CD4-positive, alpha-beta T cell treated with Interferon alpha-2 for 1 hour (primary cell): ENCODE measurements at places on chromosomes 2 and 18.

DNA sequence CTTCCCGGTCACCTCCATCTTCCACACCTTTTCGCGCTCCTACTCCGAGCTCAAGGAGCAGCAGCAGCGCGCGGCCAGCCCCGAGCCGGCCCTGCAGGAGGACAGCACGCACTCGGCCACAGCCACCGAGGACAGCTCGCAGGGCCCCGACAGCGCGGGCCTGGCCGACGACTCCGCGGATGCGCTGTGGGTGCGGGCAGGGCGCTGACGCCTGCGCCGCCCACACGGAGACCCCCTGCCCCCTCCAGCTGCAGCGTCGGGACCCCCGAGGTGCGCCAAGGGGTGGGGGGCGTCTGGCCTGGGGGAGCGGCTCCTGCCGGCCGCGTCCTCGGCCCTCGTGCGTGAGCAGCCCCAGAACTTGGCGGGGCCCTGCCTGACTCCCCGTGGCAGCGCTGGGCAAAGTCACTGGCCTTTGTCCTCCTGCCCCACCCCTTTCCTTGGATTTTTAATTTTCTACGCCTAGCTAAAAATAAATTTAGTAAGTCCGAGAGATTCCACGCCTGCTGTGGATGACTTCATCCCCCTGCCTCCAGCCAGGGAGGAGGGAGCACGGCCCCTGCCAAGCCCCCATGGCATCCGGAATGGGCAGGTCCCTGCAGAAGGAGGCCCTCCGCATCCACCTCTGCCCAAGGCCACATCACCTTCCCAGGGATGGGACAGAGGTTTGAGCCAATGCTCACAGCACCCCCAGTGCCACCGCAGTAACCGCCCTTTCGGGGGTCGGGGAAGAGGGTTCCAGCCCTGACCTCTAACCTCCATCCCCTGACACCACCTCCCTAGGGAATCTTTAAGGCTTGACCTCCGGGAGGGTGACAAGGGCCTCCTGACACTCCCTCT lies 51.6 kb downstream of the SLC66A2 start:
- no peak for DNase-seq

- DNase-seq = no peak
Measured at GRCh38 chr2:25268139-25268538, 73.6 kb downstream of the DNMT3A start.

GRCh38 chr18:23337599-23338444 lies 115.3 kb upstream of the RIOK3 start:
- DNase-seq = no peak

- DNase-seq = no peak
Measured at GRCh38 chr2:177984749-177985148, 87.8 kb downstream of the PDE11A start.

GRCh38 chr2:75033516-75033915 lies 75.1 kb downstream of the POLE4 start:
- no peak for DNase-seq

DNA sequence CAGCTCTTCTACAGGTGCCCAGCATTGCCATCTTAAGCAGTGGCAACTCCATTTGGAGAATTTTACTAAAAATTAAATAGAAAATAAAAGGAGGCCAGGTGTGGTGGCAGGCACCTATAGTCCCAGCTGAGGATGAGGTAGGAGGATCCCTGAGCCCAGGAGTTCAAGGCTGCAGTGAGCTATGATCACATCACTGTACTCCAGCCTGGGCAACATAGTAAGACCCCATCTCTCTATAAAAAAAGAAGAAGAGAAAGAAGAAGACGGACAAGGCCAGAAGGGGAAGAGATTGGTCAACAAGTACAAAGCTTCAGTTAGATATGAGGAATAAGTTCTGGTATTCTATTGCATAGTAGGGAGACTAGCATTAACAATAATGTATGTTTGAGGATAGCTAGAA lies 21.7 kb upstream of the HNRNPA3 start:
- no peak for DNase-seq

GRCh38 chr2:134773759-134774742 lies 55.3 kb upstream of the TMEM163 start:
- DNase-seq = no peak

DNA sequence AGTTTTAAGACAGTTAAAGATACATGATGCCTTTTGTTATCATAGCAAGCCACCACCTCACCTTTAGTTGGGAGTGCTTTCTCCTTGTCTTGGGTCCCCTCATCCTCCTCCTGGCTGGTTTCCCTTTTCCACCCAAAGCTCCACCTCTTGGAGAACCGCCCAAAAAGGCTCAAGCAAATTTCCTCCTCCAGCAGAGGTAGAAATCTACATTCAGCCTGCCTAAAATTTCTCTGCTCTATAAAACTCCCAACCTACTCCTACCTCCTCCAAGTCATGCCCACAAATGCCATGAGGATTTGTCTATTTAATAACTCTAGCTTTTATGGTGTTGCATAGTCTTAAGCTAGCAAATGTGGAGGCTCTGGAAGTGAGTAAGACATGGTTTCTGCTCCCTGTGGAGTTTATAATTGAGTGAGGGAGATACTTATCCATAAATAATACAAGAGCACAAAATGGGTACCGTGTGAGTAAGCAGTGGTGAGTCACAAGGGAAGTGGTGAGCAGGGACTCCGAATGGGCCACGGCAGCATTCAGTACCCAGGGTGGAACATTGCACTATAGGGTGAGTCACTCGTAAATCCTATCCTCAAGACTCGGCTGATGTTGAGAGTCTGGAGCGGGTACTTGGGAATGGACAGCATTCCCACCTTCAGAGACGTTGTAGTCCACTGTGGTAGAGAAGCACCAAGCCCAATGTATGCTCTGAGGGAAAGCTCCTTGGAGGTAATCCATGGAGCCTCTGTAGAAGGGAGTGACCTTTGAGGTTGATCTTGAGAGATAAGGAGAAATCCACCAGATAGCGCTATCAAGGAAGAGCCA lies 146.3 kb downstream of the RTN4 start:
- DNase-seq = peak; percentile 53

GRCh38 chr2:179837408-179837807 lies 24.0 kb downstream of the ZNF385B start:
- DNase-seq = no peak

- DNase-seq = no peak
Measured at GRCh38 chr2:226963528-226963927, 127.7 kb downstream of the RHBDD1 start.

DNA sequence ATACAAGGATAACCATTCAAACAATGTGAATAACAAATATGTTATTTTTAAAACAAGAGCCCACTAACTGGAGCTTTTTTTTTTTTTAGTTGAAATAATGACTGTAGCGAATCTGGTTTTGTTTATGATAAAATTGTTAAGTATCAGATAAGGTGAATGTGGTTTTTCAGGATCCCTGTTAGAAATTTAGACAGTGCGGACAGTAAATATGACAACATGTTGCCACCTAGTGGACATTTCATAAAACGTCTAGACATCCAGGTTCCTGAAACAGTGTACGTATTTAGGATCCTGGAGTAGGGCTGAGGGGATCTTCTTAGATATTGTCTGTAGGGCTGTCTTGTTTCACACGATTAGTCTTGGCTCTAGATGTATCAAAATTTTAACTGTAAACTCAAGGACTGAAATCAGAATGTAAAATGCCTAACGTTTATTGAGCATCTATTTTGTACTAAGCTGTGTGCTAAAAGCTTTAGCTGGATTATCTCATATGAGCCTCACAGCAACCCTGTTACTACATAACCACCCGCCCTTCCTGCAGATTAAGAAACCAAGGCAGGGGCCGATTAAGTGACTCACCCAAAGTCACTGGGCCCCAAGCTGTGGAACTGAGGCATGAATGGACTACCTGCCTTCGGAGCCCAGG lies 23.9 kb upstream of the CCDC68 start:
- DNase-seq = peak; percentile 54

- DNase-seq = no peak
Measured at GRCh38 chr2:207984765-207985480, 40.4 kb downstream of the PLEKHM3 start.

DNA sequence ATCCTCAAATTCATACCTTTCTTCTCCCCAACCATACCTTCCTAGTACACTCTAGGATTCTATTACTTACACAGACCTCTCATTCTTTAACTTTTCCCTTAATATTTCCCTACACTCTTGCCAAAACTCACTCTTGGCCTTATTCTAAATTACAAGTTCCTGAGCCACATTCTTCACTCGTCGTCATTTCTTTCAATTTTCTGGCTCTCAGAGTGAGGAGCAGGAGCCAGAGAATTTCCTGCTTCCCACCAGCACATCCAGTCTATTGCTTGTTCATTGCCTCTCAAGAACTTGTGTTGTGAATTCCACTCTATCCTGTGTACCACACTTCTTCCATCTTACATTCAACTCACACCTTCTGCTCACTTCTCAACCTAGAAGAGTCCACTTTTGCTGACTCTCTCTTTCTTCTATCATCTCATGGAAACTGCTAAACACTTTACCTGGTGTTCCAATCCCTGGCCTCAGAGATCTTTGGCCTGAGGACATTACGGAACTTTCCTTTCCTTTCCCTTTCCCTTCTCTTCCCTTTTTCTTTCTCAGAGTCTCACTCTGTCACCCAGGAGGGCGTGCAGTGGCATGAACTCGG lies 171.6 kb downstream of the PLCL1 start:
- no peak for DNase-seq

GRCh38 chr2:110157153-110157793 lies 41.7 kb upstream of the MALL start:
- no peak for DNase-seq

DNA sequence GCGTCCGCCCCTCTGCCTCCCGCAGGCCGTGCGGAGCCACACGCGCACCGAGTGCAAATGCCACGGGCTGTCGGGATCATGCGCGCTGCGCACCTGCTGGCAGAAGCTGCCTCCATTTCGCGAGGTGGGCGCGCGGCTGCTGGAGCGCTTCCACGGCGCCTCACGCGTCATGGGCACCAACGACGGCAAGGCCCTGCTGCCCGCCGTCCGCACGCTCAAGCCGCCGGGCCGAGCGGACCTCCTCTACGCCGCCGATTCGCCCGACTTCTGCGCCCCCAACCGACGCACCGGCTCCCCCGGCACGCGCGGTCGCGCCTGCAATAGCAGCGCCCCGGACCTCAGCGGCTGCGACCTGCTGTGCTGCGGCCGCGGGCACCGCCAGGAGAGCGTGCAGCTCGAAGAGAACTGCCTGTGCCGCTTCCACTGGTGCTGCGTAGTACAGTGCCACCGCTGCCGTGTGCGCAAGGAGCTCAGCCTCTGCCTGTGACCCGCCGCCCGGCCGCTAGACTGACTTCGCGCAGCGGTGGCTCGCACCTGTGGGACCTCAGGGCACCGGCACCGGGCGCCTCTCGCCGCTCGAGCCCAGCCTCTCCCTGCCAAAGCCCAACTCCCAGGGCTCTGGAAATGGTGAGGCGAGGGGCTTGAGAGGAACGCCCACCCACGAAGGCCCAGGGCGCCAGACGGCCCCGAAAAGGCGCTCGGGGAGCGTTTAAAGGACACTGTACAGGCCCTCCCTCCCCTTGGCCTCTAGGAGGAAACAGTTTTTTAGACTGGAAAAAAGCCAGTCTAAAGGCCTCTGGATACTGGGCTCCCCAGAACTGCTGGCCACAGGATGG lies 7.1 kb upstream of the WNT10A start:
- no peak for DNase-seq

- DNase-seq = no peak
Measured at GRCh38 chr2:216737676-216738075, 42.3 kb upstream of the IGFBP5 start.

DNA sequence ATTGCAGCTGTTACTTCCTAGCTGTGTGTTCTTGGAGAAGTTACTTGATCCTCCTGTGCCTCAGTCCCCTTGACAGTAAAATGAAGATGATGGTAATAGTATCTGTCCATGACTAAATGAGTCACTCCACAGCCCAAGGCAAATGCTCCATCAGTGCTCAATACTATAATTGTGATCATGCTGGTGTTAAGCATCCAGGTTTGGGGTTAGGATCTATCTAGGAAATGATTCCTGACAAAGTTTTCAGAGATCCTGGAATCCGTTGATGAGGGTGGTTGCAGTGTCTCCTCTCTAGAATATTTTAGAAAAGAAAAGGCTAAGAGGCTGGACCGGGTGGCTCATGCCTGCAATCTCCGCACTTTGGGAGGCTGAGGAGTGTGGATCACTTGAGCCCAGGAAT lies 2.7 kb upstream of the PRELID3A start:
- DNase-seq = no peak

DNA sequence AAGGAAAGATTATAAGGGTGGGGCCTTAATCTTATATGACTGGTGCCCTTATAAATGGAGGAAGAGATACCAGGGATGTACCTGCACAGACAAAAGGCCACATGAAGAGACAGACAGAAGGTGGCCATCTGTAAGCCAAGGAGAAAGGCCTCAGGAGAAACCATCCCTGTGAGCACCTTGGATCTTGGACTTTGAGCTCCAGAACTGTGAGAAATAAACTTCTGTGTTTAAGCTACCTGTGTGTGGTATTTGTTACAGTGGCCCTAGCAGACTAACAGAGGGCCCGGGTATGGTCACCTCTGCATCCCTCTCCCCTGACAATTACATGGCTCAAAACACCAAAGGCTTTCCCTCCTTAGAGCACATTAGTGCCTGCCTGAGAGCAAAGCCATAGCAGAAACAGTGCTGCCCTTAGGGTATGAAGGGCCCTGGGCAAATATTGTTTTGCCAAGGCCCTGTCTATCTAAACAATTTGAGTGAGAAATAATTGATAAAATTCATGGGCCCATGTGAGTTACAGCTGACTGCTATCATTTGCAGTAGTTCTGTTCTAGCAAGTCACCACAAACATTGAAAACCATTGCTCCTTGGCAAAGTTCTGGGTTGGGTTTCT lies 109.3 kb upstream of the MYCN start:
- no peak for DNase-seq

DNA sequence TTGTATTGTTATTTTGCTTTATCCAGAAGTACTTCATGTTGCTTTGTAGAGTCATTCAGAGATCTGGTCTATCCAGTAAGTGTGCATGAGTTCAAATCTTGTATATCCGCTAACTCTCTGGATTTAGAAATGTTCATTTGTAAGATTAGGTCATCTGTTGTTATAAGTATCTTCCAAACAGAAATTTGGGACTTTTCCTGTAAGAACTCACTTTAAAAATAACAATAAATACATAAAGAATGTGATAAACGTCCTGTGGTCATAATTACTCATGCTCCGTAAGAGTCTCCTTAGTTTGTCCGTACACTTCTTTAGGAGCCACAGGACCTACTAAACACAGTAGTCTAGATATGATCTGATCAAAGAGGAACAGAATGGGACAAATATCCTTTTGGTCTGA lies 699.9 kb upstream of the SLC8A1 start:
- DNase-seq = no peak

GRCh38 chr2:136205615-136206014 lies 87.7 kb upstream of the CXCR4 start:
- no peak for DNase-seq
